ENCODE measurements at places on chromosomes 11 and 22. TPM values are rescaled to one million over a fixed set of nuclear protein-coding genes. Genes with fewer than 3 reads are reported as not detected.

The PHLDA2 gene
- 6.5 TPM for total RNA-seq

DNA sequence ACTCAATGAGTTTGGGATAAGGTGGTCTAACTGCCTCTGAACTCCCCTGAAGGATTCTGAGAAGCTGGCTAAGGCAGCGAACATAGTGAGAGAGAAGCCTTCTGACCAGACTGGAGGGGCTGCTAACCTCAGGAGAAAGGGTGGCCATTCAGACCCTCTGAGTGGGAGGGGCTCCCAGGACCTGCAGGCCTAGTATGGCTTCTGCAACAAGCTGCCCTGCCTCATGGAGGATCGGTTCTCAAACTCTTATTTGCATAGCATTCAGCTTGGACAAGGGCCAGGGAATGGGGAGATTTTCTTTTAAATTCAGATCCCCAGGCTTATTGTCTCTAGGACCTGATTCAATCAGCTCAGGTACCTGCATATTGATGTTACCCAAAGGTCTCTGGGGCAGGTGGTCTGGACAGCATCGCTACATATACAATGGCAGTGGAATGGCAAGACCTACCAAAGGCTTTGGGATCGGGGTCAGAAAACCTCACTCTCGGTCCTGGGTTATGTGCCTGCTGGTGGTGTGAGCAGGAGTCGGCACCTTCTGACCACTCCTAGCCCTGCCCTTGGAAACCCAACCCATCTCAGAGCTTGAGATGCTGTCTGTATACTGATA lies 599.1 kb downstream of the BRD1 start:
- no peak for ATAC-seq

DNA sequence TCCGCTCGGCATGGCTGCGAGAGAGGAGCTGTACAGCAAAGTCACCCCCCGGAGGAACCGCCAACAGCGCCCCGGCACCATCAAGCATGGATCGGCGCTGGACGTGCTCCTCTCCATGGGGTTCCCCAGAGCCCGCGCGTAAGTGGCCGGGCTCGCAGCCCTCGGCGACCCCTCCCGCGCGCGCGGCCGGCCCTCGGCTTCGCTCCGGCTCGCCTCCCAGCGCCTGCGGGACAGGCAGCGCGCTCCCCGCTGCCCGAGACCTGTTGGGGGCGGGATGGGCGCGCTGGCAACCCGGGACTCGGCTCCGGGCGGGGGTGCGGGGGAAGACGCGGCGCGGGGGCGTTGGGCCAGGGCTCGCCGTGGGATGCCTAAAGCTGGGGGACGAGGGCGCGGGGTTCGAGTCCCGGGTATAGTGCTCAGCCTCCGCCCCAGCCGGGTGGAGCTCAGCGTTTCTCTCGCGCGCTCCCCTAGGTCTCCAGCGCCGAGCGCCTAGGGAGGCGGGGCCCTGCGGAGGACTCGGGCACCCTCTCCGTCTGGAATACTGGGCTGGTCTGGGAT lies 630 bp downstream of the UBASH3B start:
- peak; percentile 73 for ATAC-seq

DNA sequence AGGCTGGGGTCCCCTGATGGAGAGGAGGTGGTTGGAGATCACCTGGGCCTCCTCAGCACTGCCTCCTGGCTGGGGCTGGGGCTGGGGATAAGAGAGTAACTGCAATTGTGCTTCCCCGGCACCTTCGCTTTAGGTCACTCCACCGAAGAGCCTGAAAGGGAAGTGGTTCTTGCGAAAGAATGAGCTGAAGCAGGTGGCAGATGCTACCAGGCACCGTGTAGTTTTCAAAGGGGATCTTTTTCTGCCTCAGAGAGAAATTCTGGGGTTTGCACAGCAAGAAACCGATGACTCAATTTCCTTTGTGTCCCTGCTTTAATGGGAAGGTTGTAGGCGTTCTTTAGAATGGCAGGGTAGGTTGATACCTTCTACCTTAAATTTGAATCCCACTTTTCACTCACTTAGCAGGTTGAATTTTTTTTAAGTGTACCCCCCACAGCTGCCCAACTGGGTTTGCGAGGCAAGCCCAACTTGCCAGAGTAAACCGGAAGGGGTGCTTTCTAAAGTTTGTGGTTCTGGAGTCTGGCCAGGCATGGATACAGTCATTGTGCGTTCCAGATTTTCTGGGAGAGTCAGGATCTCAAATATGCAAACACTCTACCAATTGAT lies 5.3 kb downstream of the CD44 start:
- no peak for ATAC-seq

The MMP27 gene
- not detected for total RNA-seq

The TSPAN32 gene
- 0.56 TPM for total RNA-seq

DNA sequence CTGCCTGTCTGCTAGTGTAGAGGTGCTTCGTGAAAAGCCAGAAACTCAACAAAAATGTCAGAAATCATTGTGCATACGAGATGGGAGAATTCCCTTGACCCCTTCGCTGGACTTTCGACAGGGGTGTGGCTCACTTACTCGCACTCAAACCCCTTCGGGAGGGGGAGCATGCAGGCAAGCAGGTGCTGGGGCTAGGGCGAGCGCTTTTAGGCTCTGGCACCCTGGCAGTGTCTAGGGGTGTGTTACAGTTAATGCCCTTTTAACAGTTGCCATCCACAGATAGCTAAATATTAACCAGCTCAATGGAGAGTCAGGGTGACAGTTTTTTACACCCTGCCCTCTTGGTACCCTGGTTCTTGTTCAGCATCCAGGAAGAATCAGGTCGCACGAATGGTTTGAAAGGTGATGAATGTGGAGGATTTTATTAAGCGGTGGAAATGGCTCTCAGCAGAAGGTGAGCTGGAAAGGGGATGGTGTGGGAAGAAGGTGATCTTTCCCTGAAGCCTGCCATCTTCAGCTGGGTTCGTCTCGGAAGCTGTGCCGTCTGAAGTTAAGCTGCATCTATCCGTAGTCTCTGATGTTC lies 59.6 kb upstream of the SHANK2 start:
- ATAC-seq = no peak

DNA sequence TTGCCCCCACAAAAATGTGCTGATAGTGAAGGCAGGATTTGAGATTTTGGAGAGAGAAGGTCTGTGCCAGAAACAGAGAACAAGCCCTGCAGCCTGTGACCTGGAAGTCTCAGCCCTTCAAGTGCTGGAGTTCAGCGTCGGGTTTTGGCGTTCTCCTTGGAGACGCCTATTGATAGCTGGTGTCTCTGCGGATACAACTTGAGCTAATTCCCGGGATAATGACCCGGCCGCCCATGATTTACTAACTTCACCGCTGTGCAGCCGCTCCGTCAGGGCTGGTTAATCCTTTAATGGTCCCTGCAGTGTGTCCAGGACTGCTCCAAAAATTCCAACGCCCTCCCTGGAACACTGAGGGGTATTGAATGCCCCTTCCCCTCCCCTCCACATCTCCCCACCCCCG lies 76.6 kb downstream of the WT1 start:
- no peak for ATAC-seq
